ENCODE measurements at places on chromosomes 16 and 17.

DNA sequence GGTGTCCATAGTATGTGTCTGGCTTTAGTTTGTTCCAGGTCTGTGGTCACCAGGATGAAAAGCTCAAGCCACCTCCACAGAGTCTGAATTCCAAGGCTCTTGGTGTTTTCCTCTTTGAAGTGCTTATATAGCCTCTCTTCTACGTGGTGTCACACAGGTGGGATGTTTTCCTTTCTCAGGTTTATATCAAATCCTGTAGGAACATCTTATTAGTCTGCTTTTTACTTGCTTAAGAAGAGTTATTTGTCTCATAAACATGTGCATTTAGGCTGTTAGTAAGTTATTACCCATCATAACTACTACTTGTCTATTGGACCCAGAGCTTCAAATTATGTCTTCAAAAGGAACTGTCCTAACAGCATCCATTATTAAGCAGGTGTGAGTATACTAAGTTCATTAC, at the start of gene KRT39:
TSS of gene KRT39 (minus strand) at position 101 of the 400 bp plus-strand sequence. CDS start at position 9, 92 bp downstream.
- no peak for DNase-seq

- DNase-seq, result no peak
These were observed 43.9 kb upstream of the ICAM2 start for GRCh38 chr17:64064331-64064730.

- DNase-seq, result no peak
These were observed 41.2 kb upstream of the HAPSTR1 start for GRCh38 chr16:9050102-9050830.

DNA sequence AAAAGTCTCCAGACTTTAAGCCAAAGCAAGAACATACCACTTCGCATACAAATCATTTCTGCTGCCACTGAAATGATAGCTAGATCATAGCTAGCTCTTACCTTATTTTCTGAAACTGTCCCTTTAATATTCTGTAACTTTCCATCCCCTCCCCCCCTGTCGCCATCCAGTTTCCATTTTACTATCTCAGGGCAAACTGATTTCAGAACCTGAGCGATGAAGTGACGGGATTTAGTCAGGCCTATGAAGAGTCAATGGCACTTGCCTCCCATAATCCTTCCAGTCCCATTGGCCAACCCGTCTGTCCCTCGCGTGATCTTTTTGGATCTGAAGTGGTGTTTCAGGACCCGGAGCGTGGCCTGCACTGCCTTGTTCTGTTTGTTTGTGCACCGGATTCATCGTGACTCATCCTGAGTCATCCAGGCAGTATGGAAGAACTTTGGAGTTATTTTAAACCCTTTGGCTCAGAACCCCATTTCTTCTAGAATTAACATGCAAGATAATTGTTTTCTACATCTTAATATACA, 199.8 kb upstream of the CHMP6 start:
- no peak for DNase-seq

- no peak for DNase-seq
These were observed 133.6 kb downstream of the BANP start for GRCh38 chr16:88084881-88085280.

GRCh38 chr17:72093707-72094106, 27.1 kb upstream of the SOX9 start:
- no peak for DNase-seq

DNA sequence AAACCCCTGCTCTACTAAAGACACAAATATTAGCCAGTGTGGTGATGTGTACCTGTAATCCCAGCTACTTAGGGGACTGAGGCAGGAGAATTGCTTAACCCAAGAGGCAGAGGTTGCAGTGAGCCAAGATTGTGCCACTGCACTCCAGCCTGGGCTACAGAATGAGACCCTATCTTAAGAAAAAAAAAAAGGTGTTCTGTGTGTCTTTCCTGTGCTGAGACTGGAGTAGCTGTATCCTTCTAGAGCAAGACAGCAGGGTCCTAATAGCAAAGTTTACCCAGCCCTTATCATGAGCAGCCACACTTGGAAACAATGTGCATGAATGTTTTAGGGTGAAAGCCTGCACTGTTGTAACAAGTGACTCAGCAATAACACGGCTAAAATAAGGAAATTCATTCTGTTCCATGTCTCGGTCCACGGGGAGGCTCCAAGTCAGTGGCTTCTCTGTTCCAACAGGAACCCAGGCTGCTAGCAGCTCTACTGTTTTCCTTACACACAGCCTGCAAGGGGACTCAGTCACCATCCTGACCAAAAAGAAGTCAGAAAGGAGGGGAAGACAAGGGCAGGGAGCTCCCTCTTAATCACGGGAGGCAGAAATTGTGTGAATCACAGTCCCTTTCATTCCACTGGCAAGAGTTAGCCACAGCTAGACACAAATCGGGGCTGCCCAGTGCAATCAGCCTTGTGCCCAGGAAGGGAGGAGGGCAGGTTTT, 7.1 kb upstream of the SLC5A11 start:
- no peak for DNase-seq

GRCh38 chr16:31464348-31464769, 5.1 kb downstream of the ARMC5 start:
- DNase-seq, result no peak

DNA sequence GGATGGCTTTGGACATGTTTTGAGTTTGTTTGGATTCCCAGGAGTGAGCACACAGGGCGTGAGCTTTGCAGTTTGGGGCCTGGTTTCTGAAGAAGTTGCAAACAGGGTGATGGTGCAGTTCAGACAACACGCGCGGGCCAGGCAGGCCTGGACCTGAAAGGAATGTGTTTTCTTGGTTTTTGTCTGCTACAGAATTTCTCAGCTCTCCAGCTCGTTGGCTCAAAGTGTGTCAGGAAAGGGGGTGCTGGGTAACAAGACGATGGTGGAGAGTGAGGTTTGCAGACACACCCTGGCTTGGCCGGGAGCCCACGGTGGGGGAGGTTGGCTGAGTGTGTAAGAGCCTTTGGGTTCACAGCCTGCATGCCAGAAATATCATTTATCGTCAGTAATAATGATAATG, 82.3 kb downstream of the CMIP start:
- DNase-seq, result no peak

- DNase-seq, result no peak
These were observed 83.1 kb downstream of the TNRC6C start for GRCh38 chr17:78041386-78042179.

DNA sequence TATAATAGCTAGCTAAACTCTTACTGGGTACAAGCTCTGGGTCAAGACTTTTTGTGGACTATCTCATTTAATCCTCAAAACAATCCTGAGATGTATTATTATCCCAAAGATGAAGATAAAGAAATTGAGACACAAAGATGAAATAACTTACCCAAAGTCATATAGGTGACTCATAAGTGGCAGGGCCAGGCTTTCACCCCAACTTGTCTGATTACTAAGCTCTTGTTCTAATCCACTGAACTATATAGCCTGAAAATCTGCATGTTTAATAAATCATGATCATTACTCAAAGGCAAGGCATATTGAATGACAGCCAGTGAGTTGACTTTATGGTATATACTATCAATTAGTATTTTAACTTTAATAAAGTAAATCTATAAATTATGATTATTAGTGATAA, 77.4 kb downstream of the SKAP1 start:
- no peak for DNase-seq

GRCh38 chr16:88286301-88286923, 96.3 kb upstream of the ZNF469 start:
- DNase-seq, result no peak

DNA sequence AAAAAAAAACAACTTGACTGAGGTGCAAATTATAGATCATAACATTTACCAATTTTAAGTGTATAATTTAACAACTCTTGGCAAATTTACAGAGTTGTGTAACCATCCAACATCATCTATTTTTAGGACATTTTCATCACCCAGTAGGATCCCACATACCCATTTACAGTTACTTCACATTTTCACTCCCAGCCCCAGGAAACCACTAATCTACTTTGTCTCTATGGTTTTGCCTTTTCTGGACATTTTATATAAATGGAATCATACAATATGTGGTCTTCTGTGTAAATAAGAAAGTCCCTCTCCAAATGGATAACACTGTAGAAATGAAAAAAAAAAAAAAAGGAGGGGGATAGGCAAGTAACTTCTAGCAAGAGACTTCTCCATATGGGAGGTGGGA, 26.1 kb upstream of the XYLT1 start:
- no peak for DNase-seq

GRCh38 chr17:80716986-80717719, 172.5 kb downstream of the RPTOR start:
- no peak for DNase-seq

DNA sequence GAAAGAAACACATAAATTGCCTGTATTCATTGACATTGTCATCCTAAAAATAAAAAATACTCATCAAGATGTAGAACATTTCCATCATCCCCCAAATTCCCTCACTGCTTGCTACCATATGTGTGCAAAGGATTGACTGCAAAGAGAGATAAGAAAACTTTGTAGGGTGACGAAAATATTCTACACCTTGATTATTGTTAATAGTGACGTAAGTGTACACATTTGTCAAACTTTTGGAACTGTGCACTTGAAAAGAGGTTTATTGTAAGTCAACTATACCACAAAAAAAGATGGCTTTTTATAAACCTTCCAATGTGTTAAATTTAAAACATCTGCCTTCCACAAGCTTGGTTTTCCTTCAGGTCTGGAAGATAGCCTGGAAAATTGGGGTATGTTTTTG, 359.5 kb downstream of the CDH8 start:
- no peak for DNase-seq
